Muscle of leg (tissue), 16 donors: ENCODE measurements at places on chromosomes 11 and 22.

DNA sequence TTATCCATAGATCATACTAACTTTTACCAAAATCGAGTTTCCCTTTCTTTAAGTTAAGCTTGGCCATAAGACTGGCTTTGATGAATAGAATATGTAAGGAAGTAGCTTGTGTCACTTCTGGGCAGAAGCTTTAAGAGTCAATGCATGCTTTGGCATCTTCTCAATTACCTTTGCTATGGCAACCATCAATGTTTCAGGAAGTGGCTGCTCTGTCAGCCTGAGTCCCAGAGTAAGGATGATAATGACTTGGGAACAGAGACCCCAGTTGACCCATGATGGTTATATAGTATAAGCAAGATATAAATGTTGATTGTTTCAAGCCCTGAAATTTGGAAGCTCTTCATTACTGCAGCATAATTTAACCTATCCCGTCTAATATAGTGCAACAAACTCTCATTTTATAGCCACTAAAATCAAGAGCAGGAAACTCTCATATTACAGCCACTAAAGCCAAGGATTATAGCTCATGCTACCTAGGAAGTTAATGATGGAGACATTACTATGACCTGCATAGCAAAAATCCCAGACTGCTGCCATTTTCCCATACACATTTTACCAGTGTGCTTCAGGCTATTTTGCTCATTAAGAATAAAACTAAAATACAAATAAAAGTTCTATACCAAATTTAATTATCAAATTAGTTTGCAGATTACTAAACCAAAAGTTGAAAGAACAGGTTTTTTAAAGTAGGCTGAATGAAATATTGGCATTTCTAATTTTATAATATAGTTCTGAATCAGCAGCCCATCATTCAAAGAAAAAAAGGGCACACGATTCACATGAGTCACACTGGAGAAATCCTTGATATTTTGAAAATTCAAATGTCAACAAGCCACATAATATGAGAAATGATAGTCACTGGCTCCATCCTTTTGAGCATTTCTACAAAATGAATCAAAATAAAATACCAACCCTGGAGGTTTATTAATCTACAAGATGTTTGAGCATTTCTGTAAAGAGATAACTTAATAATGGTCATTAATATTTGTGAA lies 23.8 kb downstream of the FSHB start:
- DNase-seq = no peak

DNA sequence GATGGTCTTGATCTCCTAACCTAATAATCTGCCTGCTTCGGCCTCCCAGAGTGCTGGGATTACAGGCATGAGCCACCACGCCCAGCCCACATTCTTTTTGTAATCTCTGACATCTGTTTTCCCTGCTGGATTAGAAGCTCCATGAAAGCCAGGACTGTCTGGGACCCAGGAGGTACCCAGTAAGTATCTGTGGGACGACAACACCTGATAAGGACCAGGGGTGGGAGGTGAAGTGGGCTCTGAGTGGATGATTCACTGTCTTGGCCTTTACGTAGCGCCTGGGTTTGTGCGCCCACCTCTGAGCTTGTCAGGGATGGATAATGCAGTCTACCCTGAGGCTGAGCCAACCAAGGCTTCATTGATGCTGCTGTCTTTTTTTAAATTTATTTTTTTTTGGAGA lies 118.8 kb downstream of the ABTB2 start:
- no peak for DNase-seq

GRCh38 chr11:114088216-114088615 lies 28.7 kb downstream of the ZBTB16 start:
- DNase-seq = no peak

GRCh38 chr11:10222399-10222798 lies 71.6 kb downstream of the SBF2 start:
- DNase-seq = no peak

GRCh38 chr11:128707681-128708080 lies 13.8 kb downstream of the FLI1 start:
- no peak for DNase-seq

GRCh38 chr11:23124249-23124648 lies 264.0 kb upstream of the CCDC179 start:
- no peak for DNase-seq

DNA sequence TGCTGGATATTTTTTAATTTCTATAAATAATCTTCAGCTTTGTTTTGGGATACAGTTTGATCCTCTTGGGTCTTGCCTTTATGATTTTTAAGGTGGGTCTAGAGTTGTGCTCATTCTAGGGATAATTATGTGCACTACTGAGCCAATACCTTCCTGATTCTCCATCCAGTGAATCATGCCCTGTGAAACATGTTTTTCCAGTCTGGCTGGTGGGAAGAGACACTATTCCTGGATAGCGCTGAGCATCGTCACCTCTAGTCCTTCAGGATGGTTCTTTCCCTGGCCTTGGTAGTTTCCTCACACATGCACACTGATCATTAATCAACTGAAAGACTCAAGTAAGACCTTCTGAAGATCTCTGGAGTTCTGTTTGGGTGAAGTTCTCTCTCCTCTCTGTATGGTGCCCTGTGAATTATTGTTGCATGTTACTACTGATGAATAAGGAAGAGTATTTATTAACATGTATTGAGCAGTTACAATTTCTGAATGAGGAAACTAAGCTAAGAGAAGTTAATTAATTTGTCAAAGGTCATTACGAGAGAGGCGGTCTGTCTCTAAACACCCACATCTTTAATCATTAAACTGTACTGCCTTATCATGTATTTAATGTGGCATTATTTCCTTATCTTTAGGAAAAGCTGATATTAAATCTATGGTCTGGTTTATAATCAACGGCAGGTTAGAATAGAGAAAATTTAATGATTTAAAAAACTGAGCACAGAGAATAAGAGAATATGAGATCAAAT lies 39.1 kb upstream of the LIPT2 start:
- peak; percentile 19 for DNase-seq

DNA sequence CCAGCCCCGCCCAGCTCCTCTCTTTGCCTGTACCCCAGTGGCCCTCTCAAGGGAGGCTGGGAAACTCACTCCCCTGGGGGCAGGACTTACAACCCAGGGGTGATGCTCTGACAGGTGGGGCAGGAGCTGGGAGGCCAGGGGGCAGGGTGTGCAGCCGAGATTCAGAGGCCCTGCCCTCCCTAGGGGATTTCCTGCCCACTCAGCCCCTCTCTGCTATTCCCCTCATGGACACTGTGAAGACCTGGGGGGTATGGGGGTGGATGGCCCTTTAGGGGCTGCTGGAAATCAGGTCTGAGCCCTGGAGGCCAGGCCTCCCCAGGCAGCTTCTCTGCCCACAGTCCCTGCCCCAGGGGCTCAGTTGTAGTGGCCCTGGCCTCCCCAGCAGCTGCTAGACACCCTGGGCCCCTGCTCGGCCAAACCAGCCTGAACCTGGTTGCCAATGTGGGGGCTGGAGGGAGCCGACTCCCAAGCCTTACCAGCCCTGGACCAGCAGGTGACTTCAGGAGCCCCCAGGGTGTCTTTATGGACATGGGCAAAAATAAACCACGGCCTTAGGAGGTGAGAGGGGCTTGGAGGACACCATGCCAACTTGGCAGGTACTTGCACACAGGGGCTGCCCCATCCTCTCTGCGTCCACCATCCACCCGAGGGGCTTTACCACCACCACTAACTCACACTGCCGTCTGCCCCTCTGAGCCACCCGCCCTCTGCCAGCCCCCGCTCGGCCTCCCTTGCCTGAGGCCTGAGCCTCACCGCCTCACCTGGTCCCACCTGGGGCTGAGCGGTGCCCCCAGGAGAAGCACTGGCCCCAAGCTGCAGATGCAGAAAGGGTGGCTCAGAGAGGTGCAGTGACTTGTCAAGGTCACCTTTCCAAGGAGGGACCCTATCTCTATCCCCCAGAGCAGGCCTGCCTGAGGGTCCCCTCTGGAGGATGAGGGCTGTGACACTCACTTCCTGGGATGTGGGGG lies 2.8 kb upstream of the PHLDA2 start:
- no peak for DNase-seq

DNA sequence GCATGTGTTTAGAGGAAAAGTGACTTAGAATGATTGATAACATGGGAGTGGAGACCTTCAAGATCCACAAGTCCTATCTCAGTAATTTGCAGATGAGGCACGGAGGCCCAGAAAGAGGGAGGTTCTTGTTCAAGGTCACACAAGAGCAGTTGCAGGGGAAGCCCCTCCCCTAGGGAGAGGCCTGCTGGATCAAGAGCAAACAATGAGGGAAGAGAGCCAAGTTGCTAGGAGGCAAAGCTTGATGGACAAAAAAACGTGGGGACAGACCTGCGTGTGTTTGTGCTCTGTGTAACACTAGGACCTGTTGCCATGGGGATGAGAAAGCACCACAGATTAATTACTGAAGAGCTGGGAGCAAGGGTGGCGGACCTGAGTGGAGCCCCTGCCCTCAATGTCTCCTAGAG lies 6.4 kb upstream of the MFRP start:
- peak; percentile 82 for DNase-seq

- DNase-seq = no peak
These were observed 137.2 kb upstream of the MTMR2 start for GRCh38 chr11:96061069-96061468.

DNA sequence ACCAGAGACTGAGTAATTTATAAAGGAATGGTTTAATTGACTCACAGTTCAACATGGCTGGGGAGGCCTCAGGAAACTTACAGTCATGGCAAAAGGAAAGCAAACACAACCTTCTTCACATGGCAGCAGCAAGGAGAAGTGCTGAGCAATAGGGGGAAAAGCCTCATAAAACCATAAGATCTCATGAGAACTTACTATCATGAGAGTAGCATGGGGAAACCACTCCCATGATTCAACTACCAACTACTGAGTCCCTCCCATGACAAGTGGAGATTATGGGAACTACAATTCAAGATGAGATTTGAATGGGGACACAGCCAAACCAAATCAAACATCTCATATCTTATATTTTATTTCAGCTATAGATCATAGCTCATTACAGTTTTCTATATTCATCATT lies 33.0 kb downstream of the GRIA4 start:
- no peak for DNase-seq

DNA sequence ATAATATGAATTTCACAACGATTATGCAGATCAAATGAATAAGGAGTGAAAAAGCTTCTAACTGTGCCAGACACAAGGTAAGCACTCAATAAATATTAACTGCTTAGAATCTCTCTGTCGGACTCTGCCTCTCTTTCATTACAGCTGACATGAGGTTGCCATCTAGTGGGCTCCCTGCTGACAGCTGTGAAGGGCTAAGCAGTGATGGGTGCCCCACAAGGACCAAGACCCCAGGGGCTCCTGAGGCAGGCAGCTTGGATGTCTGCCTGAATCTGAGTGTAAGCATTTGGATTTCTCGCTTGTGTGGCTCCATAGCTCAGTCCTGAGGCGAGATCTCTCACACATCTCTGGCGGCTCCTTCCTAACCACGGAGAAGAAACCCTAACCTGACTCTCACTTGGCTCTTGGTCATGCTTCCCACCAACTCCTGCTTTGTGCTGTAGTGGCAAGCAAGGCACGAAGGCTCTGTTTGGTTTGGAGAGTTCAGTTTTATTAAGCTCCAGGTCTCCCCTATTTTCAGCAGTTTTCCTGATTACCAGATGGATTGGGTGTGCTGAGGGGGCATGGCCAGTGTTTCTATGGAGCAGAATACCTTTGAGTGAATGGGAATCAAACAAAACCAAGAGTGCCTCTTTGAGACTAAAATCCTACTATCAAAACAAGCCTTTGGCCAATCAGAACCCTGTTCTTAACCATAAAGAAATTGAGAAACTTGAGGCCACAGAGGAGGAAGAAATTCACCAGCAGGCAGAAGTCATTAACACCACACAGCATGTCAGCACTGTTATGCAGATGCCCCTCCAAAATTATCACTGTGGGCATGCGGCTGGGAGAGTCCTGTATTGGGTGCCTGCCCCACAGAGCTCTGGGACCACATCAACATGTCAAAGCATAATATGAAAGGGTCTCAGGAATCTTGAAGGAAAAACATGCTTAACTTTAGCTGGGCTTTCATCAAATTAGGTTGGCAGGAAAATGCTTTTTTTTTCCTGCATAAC lies 152.8 kb upstream of the NTM start:
- DNase-seq = no peak

GRCh38 chr22:45686004-45686403 lies 14.4 kb downstream of the ATXN10 start:
- peak; percentile 12 for DNase-seq

- peak; percentile 84 for DNase-seq
These were observed 1.1 kb downstream of the CREB3L1 start for GRCh38 chr11:46278387-46279125.

DNA sequence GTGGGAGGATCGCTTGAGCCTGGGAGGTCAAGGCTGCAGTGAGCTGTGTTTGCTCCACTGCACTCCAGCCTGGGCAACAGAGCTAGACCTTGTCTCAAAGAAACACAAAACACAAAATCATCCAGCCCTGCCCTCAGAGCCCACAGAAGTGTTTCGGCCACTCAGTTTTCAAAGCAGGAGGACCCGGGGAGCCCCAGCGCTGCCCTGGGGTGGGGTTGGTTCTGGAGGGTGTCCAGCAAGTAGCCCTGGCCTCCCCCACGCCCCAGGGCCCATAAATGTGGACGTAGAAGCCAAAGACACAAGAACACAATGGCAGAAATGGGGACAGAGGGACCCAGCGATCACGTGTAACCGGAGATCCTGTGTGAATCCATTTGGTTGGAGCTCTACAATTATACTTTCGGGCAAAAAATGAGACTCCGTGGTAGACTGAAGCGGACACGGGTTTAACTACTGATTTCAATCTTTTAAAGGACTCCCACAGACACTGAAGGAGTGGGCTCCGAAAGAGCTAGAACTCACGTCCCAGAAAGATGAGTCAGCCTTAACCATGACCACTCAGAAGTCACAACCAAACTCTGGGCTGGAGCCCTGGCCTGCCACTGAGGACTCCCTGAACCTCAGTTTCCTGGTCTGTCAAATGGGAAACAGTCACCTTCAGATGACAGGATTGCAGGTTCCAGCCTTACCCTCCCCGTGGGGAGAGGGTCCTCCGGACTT lies 9.0 kb upstream of the CYTH4 start:
- DNase-seq = no peak

- no peak for DNase-seq
These were observed 253.6 kb upstream of the LRRC4C start for GRCh38 chr11:41713030-41713429.

GRCh38 chr11:133386852-133387251 lies 145.4 kb downstream of the OPCML start:
- DNase-seq = no peak

- no peak for DNase-seq
These were observed 411.9 kb downstream of the SOX6 start for GRCh38 chr11:15944460-15944859.

DNA sequence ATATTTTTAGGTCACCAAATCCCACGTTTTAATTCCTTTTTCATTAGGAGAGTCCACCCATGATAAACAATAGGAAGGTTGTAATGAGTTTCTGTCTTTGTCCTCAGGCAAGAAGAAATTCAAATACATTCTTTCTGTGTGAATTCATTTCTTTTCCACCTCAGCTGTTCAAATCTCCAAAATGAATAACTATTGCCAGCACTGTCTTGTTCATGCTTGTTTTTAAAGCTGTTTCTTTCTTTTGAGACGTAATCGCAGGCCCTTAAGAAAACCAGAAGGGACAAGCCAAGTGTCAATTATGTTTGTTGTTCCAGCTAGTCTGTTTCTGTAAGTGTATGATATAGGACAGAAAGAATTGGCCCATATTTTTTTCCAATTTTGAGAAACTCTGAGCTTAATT lies 20.2 kb downstream of the MMP27 start:
- peak; percentile 88 for DNase-seq
